ENCODE measurements at places on chromosomes 5 and 9.

- no peak for DNase-seq
These were observed 34.7 kb upstream of the MYO10 start for GRCh38 chr5:16970826-16971225.

- no peak for DNase-seq
These were observed 211.2 kb downstream of the CDK5RAP2 start for GRCh38 chr9:120368799-120369198.

DNA sequence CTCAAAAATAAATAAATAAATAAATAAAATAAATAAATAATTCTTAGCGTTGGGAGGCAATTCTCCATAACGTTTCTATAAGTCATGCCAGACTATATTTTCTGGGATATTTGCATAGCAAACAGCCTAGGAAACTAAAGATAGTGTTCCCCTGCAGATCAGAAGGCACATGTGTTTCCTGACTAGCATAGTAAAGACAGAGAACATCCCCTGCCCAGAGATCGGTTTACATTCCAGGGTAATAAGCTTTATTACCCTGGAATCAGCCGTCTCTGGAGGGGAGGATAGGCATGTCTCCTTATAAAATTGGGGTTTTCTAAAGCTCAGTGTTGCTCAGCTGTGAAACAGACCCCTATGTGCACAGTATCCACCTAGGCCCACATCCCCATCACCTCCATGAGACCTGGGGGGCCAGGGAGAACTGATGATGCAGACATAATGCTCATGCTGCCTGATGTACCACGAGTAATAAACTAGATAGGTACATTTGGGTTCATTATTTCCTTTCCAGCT is 36.9 kb upstream of the IFNK start:
- no peak for DNase-seq

- DNase-seq: no peak
These were observed 95.8 kb downstream of the ANKRD18B start for GRCh38 chr9:33619666-33620404.

DNA sequence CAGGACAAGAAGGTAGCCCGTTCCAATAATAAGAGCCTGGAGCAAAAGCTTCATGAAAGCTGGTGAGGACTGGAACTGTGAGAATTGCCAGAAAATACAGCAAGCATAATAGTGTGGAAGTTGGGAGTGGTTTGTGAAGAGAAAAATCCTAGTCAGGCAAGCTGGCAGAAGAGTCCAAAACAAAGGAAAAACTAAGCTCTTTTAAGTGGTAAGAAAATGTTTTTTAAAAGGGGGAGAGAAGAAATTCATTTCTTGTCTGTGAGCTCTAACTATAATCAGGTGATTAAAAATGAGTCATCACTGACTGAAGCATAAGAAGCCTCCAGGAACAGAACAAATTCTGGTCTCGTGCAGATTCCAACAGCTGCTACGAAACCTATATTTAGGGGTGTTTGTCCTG is 102.6 kb downstream of the CAAP1 start:
- DNase-seq: no peak

- no peak for DNase-seq
These were observed 46.6 kb downstream of the ATG10 start for GRCh38 chr5:82018462-82018861.

DNA sequence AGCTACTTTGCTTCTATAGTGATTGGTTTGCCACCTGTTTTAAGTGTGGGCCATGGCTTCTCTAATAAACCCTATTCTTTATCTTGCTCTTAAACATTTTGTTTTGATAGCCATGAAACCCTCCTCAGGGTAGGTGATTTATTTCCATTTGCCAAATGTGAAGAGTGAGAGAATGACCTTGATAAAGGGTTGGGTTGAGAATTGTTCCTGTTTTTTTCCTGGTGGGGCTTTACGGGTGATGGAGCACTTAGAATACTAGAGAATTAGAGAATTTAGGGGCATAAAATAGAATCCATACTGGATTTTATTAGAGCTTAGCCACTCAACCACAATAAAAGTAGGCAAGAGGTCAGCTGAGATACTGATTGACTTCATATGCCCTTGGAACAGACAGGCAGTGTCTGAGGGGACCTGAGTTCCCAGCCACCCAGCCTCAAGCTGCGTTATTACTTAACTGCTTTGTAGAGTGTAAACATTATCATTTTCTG is 68.9 kb downstream of the COMMD10 start:
- no peak for DNase-seq

DNA sequence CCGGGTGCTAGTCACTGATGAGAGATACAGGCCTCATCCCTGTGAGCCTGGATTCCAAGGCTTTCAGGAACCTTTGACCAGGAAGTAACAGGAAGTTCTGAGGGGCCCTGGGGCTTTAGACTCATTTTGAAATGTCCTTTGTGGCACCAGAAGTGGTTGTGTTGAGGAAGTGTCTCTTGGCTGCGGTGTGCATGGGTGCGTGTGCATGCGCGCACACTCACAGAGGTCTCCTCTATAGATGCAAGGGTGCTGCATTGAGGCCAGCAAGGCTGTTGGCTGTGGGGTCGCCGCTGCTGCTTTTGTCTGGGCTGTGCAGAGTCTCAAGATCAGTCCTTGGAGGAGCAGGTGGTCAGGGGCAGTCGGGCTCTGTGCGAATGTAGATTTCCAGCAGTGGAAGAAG is 7.6 kb downstream of the RAB24 start:
- no peak for DNase-seq

- no peak for DNase-seq
These were observed 398.6 kb downstream of the PSAT1 start for GRCh38 chr9:78695519-78695918.

- no peak for DNase-seq
These were observed 81.2 kb downstream of the NDFIP1 start for GRCh38 chr5:142189813-142190212.

- no peak for DNase-seq
These were observed 68.4 kb downstream of the ANKRD33B start for GRCh38 chr5:10632110-10632761.

GRCh38 chr5:38607396-38607795 is 51.0 kb upstream of the LIFR start:
- DNase-seq: no peak

- DNase-seq: no peak
These were observed 100.6 kb downstream of the LIFR start for GRCh38 chr5:38455796-38456330.

GRCh38 chr9:111178331-111179055 is 140.2 kb upstream of the LPAR1 start:
- no peak for DNase-seq

DNA sequence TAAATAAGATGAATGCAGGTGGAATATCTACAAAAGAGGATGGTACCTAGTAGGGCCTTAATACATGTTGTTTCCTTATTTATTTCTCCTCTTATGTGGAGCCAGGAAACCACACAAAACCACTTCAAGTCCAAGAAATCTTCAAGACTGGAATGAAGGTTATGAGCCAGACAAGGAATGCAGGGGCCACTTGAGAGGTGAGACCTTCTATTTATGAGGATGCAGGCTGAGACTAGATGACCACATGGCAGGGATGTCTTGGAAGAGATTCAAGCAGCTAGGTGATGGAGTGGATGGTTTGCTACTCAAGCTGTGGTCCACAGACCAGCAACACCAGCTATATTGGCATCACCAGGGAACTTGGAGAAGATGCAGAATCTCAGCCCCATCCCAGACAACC is 92.2 kb downstream of the TNC start:
- no peak for DNase-seq

DNA sequence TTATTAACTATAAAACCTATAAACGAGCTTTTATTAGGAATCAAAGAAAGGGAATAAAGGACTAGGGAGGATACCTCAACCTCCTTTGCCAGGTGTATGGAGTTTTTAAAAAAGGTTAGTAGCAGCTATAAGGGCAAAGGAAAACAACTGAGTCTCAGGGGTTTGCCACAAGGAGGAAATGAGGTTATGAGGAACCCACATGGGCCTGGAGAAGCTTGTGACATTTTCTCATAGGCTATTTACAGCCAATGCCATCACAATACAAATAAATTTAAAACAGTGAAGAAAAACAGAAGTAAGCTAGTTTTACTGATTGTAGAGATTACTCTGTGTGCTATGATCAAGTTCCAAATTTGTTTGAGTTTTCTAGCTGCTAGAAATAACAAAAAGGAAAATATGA is 92.6 kb downstream of the CDKN2A start:
- no peak for DNase-seq

DNA sequence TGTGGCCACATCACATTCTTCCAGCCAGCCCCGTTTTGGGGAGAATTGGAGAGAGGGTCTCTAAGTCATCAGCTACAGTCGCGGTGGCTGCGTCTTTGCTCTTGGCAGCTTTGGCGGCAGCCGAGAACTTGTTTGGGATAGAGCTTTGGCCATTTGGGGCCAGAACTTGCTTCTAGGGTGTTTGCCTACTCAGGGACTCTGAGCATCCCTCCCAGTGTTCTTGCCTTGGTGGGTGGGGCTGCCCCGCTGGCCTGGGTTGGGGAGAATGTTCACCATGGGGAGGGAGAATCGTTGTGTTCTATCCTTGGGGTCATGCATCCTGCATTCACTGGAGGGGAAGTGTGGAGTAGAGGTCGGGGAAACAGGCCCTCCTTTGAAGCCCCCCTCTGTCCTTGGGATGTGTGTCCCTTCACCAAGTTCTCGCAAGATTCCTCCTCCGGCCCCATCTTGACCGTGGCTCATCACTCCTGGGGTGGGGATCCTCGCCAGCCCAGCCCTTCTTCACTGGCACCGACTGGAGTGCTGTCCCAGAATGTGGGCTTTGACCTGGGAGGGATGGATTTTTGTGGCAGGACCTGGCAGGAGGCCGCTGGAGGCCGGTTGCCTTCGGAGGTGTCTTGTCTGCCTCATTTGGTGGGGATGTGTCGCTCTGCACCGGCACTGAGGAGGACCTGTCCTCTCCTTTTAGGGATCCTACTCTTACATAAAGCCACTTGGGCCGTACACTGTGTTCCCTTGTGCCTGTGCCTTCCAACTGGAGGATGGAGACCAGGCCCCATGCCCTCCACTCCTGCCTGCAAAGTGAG is 3.5 kb downstream of the PHF2 start:
- no peak for DNase-seq

- DNase-seq: no peak
These were observed 36.8 kb downstream of the NDST1 start for GRCh38 chr5:150544611-150545219.

DNA sequence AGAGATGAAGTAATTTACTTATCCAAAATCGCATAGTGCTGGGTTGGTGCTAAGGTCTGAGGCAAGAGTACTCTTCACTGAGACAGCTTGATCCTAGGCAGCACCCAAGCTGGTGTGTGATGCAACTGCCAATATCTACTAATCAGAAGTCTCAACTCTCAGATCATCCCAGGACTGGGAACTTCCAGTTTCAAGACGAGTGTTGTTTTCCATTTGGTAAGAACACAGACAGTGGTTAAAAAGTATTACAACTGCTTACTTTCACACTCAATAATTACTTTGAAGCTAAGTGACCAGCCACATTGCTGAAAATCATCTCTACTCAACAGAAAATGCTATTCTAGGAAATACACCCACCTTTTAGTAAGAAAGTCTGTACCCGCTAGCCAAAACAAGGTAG is 45.3 kb downstream of the FBXW11 start:
- no peak for DNase-seq

- DNase-seq: no peak
These were observed 165.4 kb downstream of the EPB41L4A start for GRCh38 chr5:112253478-112254250.

GRCh38 chr5:141149812-141150211 is at the start of gene PCDHB6:
Gene PCDHB6, plus strand, starts transcription at chr5:141150057. Its CDS starts 201 bp downstream, at chr5:141150258.
- no peak for DNase-seq

DNA sequence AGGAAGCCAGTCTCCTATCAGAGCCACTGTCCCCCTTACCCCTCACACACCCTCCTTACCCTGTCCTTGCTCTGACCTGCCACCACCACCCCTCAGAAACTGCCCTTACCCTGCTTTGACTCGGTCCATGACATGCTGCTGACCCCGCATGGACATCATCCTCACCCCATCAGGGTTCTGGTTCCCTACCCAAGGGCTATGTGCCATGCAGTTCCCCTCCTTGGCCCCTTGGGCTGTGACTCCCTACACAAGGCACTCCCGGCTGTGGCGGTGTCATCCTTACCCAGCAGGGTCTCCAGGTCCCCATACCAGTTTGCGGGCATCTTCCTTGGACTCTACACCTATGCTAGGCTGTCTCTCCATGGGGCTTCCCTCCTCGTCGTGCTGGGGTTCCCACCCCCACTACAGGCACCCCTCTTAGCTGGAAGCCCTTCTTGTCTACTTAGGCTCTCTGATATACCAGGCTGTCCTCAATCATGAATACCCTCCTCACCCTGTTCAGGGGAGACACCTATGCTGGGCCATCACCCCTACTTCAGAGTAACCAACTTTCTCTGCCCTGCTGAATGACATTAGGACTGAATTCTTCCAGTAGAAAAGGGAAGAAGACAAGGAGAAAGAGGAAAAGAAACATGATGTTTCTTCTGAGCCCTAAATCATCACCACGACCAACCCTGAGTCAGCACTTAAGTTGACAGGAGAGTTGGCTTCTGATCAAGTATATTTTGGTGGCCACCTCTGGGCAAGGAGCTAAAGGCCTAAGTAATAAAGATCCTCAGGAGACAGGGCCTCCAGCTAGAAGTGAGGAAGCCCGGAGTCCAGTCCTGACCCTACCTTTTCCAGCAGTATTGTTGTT is 115.2 kb downstream of the GCNT1 start:
- no peak for DNase-seq

DNA sequence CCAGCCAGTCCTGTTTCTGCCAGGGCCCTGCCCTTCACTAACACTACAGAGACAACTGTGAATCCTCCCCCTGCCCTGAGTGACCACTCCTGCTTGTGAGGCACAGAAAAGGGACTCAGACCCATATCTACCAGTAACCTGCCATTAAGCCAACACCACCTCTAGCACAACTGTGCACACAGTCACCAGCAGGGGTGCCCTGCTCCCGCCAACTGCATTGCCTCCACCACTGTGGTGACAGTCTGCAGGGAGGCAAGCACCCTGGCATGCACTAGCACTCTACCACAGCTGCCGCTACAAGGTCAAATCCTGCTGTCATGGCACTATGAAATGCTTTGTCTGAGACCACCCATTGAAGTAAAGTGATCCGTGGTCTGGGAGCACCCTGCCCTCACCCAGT is 1028.5 kb upstream of the CDH9 start:
- DNase-seq: no peak

- no peak for DNase-seq
These were observed 703.5 kb upstream of the RGMB start for GRCh38 chr5:98069876-98070512.

DNA sequence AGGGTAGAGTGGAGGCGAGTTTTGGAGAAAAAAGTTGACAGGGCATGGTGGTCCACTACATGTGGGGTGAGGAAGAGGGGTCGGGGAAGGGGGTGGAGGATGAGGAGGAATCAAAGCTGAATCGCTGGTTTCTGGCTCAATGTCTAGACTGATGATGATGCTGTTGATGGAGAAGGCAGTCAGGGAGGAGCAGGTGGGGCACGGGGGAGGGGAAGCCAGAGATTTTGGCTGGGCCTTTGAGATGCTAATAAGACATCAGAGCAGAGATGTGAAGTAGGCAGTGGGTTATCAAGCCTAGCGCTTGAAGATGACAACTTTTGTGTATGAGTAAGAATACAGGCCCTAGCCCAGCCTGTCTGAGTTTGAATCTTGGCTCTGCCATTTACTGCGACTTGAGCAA is 32.4 kb upstream of the TTC23L start:
- no peak for DNase-seq
